ENCODE measurements at places on chromosomes 13 and 19.

- DNase-seq, result no peak
Observed at GRCh38 chr13:83731113-83731512, 151.2 kb downstream of the SLITRK1 start.

- no peak for DNase-seq
Observed at GRCh38 chr13:84978851-84979250, 820.4 kb downstream of the SLITRK6 start.

- DNase-seq, result peak; percentile 32
Observed at GRCh38 chr19:4172861-4173473, 9.4 kb downstream of the SIRT6 start.

GRCh38 chr19:29561601-29562000, 35.8 kb downstream of the VSTM2B start:
- DNase-seq, result no peak

GRCh38 chr19:49807904-49808675, 5.0 kb downstream of the FUZ start:
- DNase-seq, result no peak

- DNase-seq, result no peak
Observed at GRCh38 chr19:39867133-39867532, 21.0 kb upstream of the FBL start.

DNA sequence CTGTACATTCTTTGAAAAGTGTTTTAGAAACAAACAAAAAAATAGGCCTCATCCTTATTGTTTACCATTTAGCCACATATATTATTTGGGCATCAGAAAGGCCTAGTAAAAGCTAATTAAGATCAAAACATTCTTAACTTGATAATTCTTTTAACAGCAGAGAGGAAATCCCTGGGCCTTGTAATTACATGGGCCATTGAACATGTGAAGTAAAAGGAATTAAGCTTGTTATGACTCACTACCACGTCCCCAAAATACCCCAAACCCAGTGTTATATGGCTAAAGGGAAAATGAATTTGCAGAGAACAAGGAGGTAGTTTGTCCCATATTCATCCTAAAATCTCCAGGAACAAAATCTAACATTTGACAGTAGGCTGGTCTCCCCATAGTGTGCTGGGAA, 439.8 kb downstream of the ITGBL1 start:
- DNase-seq, result no peak

GRCh38 chr19:49712397-49712859, 21.5 kb downstream of the CPT1C start:
- peak; percentile 60 for DNase-seq

- no peak for DNase-seq
Observed at GRCh38 chr19:30879225-30879624, 470.0 kb downstream of the TSHZ3 start.

DNA sequence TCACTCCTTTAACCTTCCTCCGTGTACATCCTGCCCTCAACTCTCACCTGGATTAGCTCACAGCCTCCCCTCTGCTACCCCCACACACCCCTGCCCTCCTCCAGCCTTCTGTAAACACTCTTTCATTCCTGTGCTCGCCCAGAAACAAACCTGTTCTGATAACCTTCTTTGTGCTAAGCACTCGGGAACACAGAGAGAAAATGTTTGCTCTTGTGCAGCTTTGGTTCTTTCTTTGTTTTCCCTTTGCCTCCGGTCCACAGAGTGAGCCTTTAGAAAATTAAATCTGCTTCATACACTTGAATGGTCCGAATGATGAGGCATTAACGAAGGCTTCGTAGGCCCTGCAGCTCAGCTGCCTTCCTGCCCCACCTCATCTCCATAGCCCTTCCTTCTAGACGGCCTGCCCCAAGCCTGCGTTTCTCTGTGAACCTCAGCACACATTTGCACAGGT, 6.6 kb upstream of the ZDHHC20 start:
- no peak for DNase-seq

- no peak for DNase-seq
Observed at GRCh38 chr13:42681326-42682100, 99.9 kb upstream of the FAM216B start.

DNA sequence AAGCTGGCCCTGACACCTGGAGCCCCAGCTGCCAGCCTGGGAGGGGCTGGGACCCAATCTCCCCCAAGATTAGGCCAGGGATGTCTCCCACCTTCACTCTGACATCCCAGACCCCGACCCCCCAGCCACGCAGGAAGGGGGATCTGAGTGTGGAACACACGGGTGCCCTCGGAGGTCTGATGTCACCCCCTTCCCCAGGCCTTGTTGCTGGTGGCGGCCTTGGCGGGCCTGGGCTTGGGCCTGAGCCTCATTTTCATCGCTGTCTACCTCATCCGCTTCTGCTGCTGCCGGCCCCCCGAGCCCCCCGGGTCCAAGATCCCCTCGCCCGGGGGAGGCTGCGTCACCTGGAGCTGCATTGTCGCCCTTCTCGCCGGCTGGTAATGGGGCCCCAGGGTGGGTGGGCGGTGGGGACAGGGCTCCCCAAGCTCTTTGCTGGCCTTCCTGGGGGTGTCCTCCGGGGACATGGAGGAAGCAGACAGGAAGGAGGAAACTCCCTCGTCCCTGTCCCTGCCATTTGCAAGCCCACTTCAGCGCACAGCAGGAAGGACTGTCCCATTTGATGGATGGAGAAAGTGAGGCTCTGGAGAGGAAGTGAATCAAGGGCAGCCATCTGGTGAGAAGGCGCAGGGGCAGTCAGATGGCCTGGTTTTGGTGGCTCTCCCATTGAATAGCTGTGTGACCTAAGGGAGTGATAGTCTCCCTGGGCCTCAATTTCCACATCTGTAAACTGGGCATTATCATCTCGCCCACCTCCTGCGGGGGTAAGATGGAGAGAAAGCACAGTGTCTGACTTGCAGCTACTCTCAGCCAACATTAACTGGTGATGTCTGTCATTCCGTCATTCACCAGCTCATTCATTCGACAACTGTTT, 3.9 kb downstream of the TTYH1 start:
- no peak for DNase-seq

DNA sequence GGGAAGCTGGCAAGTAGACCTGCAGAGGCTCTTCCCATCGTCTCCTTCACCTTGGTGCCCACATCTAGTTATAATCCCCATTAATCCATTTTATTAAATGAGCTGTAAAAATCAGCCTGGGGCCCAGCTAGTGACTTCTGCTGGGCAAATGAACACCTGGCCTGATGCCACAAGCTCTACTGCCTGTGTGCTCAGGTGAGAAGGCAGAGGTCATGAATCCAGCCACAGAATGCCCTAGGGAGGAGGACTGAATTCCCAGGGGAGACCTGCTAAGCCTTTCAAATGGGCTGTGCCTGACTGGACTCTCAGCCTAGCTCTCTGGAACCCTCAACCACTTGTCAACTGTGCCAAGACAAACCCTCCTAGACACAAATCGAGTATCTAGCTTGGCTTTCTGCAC, 74.0 kb downstream of the PDS5B start:
- no peak for DNase-seq

GRCh38 chr13:31538067-31539042, 201.0 kb upstream of the RXFP2 start:
- peak; percentile 69 for DNase-seq

DNA sequence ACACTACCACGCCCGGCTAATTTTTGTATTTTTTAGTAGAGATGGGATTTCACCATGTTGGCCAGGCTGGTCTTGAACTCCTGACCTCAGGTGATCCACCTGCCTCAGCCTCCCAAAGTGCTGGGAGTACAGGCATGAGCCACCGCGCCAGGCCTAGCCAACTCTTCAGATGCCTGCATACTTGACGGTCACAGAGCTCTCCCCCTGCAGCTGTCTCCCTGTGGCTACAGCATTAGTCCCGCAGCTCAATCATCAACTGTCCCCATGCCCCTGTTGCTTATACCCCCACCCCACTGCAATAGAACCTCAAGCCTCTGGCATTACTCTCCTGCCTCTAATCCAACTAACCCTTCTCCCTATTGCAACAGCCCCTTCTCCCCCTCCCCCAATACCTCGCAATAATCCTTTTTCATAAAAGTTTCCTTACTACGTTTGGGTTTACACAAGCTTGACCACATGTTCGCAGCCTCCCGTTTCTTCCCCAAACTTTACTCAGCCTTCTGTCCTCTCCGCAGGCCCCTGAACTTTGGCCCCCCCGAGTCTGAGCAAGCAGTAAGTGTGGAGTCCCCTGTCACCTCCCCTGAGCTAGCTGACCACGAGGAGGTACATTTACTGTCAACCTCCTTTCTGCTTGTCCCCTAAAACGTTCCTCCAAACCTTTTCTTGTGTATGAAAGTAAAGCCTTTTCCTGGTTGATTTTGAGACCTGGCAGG, 1.7 kb downstream of the ZNF77 start:
- DNase-seq, result no peak

- DNase-seq, result peak; percentile 38
Observed at GRCh38 chr19:3710265-3710812, 2.2 kb downstream of the TJP3 start.

DNA sequence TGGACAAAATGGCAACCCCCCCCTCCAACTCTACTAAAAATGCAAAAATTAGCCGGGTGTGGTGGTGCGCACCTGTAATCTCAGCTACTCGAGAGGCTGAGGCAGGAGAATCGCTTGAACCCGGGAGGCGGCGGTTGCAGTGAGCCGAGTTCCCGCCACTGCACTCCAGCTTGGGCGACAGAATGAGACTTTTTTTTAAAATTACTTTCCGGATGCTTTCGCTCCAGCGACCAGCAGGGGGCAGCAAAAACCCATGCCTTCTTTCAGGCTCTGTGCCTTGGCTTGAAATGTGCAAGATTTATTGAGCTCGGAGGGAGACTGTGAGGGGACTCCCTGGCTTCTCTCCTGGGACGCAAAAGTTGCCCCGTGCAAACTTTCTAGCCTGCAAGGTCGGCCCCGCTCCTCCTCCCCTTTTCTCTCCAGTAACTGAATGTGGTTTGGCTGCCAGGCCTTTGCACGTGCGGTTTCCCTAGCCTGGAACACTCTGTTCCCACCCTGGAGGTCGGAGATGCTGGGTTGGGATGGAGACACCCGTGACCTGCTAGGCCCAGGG, 61.4 kb upstream of the NFIC start:
- DNase-seq, result peak; percentile 76

- no peak for DNase-seq
Observed at GRCh38 chr19:5205381-5205780, 135.2 kb downstream of the PTPRS start.

GRCh38 chr13:30871588-30872275, 34.3 kb upstream of the MEDAG start:
- peak; percentile 23 for DNase-seq

GRCh38 chr19:55340784-55341147, 1.1 kb downstream of the KMT5C start:
- no peak for DNase-seq

GRCh38 chr19:53182202-53182601, 11.0 kb downstream of the ZNF665 start:
- DNase-seq, result no peak

GRCh38 chr13:86945584-86945983, 725.6 kb upstream of the SLITRK5 start:
- DNase-seq, result no peak

GRCh38 chr13:100363285-100363711, 225.3 kb downstream of the GGACT start:
- peak; percentile 46 for DNase-seq

GRCh38 chr19:57708641-57709361, at the start of gene ZNF154:
TSS of gene ZNF154 (minus strand) at chr19:57709204. CDS start at chr19:57708971, 233 bp downstream.
- DNase-seq, result peak; percentile 84

DNA sequence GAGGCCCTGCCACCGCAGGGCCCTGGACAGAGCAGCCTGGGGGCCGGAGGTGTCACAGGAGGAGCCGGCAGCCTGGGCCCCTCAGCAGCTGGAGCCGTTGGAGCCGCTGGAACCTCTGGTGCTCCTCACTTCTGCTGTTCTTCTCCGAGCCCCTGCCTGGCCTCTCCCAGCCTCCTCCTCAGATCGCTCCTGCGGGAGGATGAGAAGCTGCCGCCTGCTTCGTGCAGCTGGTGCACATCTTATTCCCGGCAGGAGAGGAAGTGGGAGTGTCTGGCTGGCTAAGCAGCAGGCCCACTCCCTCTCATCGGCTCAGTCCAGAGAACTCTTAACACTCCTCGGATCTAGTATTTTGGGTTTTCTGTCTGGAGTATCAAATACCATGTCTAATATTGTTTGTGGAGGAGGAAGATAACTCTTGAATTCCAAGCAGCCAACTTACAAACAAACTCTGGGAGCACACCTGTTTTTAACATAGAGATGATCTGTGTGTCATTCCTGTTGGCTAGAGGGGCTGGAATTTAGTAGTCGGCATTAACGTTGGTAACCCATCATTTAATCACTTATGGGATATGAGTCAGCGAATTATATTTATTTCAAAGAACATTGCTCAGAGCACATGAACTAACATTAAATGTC, 37.1 kb upstream of the RNF113B start:
- DNase-seq, result peak; percentile 50

GRCh38 chr19:38805180-38805579, 7.6 kb downstream of the LGALS4 start:
- peak; percentile 12 for DNase-seq

DNA sequence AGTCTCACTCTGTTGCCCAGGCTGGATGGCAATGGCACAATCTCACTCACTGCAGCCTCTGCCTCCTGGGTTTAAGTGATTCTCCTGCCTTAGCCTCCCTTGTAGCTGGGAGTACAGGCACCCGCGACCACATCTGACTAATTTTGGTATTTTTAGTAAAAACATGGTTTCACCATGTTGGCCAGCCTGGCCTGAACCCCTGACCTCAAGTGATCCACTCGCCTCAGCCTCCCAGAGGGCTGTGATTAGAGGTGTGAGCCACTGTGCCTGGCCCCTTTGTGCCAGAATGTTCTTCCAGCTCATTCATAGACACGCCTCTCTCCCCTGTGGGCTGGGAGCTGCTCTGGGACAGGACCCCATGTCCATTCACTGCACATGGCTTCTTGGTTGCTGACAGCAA, 9.1 kb downstream of the MYDGF start:
- no peak for DNase-seq

- no peak for DNase-seq
Observed at GRCh38 chr13:113537909-113538688, 46.5 kb upstream of the TFDP1 start.

GRCh38 chr19:10535613-10536012, 8.1 kb upstream of the ATG4D start:
- DNase-seq, result no peak

- no peak for DNase-seq
Observed at GRCh38 chr13:111853721-111854120, 213.2 kb upstream of the SOX1 start.

GRCh38 chr13:31739226-31739625, at the start of gene RXFP2:
TSS of gene RXFP2 (plus strand) at chr13:31739526. CDS start at chr13:31739613, 87 bp downstream.
- no peak for DNase-seq

DNA sequence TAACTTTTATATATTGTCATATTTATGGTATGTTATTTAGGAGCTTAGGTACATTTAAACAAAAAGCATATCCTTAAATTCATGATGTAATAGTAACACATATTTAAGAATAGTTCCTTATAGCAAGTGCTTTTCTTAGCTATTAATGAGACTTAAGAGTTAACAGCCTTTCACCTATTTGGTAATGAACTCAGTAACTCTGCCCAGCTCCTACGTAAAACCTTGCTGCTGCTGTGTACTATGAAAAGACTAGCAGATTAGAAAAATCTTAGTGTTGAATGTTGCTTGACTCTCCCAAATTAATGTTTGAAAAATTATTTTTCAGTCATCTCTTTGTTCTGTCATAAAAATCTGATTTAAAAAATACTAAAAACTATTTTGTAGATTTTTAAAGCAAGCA, 6.9 kb downstream of the GPR180 start:
- no peak for DNase-seq

GRCh38 chr19:28948566-28948965, 264.4 kb downstream of the UQCRFS1 start:
- DNase-seq, result no peak

GRCh38 chr19:47726467-47726866, 13.2 kb downstream of the EHD2 start:
- peak; percentile 66 for DNase-seq

- DNase-seq, result no peak
Observed at GRCh38 chr13:31377946-31378345, 178.2 kb downstream of the B3GLCT start.

GRCh38 chr13:44989941-44990340, 603 bp downstream of the GPALPP1 start:
- no peak for DNase-seq

Data from fibroblast of pulmonary artery (primary cell).